Stimulated activated CD4-positive, alpha-beta T cell treated with anti-CD3 and anti-CD28 coated beads, Interleukin-12 subunit alpha, Interleukin-12 subunit beta, amount 100 ng/mL, for 4 hours (primary cell): ENCODE measurements at places on chromosomes 6 and 20.

GRCh38 chr6:15690510-15690909 lies 27.7 kb upstream of the DTNBP1 start:
- no peak for DNase-seq

- DNase-seq: no peak
Observed at GRCh38 chr20:31981784-31982183, 13.8 kb downstream of the XKR7 start.

DNA sequence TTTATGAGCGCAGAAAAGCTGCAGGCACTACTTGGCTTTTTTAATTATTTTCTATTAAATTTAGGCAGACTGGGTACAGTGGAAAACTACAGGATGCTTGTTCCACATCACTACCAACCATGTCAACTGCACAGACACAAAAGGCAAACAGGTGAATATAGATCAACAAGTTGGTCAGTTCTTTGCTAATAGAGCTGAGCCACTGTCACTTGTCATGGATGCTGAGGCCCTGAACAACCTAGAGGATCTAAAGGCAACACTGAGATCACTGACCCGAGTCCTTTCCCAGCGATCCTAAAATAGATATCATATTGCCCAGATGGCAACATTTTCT lies 34.5 kb upstream of the FAM83C start:
- DNase-seq: no peak

DNA sequence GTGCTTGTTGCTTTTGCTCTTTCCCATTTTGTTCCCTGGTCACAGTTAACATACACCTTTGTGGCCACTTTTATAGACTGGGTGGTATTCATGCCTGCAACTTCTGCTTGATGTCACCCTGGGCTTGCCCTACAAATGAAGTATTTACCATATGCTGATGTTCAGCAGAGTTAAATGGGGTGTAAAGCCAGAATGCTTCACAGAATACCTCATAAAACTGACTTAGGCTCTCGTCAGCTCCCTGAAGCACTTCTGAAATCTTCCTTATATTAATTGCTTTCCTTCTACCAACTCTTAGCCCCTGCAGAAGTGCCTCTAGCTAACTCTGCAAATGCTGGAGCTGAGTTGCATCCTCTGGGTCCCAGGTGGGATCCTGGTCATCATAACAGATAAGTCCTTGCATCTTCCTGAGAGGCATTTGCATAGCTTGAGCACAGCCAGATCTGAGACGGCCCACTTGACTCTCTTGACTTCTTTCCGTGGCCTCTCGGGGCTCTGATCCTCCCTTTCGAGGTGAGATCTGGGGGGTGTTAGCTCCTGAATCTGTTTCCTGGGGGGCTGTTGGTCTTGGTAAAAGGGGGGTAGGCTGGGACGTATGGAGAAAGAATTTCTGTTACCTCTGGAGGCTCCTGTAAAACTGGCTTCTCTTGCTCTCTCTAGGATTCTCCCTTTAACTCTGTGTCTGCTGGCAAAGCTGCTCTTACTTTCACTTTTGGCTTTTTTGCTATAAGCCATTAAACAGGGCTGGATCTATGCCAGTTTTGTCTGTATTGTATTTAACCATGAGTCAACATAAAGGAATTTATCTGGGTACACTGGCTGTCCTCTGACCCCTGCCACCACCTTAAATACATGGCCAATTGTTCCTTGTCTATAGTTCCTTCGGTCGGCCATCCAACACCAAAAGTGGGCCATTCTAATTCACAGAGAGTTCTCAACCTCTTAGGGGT lies 223.0 kb upstream of the SYNCRIP start:
- DNase-seq: no peak

DNA sequence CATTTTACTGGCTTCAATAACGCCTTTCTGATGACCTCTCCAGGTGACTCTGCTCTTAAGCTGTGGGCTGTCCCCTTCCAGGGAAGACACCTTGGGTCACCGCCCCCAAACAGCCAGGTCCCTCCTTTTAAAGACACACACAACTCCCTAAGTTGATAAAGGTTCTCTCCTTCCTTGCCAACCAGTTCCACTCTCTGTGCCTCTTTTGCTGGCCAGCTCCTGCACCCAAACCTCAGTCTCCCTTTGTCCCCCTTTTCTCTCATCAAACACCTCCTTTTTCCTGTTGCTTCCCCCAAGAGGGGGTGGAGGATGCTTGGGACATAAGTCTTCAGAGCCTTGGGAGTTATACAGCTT lies 1.0 kb downstream of the NCOA6 start:
- peak; percentile 70 for DNase-seq

DNA sequence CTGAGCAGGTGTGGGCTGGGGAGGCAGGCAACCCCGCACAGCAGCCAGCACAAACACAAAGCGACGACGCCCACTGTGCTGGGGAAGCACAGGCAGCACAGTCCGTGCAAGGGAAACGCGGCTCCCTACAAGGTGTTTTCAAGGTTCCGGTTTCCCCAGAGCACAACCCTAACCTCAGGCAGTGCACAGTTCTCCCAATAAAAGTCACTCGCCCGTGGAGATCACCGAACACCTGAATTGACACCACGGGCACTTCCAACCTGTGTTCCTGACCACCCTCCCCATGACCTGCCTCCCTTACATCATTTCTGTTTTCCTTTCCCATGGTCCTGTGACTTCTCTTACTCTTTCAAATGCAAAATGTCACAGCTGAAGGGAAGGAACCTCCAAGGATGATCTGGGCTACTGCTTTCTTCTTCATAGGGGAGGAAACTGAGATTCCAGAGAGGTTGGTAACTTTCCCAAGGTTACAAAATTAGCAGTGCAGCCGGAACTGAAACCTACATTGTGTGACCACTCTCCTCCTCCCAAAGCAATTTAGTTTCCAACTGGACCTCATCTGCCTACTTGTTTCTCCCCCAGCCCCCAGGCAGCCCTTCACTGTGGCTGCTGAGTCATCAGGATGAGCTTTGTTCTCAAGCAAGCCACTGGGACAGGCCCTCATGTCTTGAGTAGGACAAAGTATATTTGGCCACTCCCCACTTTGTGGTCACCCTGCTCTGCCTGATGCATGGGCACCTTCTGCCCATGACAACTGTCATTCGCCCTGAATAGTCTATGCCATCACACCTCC lies 125.3 kb downstream of the ATXN1 start:
- no peak for DNase-seq
